Right cardiac atrium (tissue), 5 donors: ENCODE measurements at places on chromosomes 2 and 18. TPM values are rescaled to one million over a fixed set of nuclear protein-coding genes. Genes with fewer than 3 reads are reported as not detected.

DNA sequence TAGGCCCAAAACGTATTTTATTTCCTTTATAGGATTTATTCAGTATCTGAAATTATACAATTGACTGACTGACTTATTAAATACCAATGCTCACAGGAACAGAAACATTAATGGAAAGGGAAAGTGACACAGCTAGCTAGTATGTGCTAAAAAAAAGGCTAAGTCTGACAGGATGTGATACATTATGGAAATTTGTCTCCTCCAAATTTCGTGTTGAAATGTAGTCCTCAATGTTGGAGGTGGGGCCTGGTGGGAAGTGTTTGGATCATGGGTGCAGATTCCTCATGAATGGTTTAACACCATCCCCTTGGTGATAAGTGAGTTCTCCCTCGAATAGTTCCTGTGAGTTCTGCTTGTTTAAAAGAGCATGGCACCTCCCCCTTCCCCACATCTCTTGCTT, 70.6 kb upstream of the WDR75 start:
- DNase-seq, result no peak

DNA sequence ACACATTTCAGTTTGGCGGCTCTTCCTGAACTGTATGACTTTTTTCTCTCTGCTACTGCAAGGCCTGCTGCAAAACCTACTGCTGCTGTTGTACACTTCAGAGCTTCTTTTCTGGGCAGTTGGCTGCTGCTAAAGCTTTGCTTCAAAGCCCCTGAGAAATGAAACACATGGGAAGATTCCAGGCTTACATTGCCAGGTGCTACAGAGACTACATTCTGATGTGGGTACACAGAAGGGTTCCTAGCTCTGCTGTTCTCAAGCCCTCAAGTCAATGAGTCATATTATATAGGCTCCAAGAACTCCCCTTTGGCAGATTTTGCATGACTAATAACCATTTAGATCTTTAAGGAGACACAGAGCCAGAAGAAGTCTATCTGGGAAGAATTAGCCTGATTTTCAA, 12.9 kb upstream of the PGAP1 start:
- no peak for DNase-seq

DNA sequence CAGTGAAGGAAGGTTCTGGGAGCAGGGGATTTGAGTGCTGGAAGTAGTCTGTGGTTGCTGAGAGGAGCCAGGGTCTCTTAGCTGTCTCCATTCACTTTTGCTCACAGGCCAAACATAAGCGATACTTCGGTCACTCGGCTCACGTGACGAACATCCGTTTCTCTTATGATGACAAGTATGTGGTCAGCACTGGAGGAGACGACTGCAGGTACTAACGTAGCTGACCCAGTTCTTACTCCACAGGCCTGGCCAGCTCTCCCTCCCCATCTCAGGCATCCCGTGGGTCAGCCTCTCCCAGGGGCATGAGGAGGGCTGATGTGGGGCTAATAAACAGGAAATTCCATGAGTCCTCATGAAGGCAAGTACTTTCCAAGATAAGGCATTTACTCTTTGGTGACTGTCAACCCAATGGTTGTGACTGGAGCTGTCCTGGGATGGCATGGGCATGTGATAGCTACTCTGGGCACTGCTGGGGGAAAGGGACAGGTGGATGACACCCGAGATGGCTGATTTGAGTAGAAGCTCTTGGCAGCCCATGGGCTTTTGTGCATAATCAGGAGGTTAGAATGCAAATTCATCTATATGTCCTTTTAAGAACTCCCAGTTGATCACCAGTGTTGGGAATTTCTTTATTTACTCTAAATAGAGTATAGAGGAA, 81.6 kb downstream of the RTN4 start:
- DNase-seq, result no peak

Gene ITGB6
- total RNA-seq, result 1.3 TPM

Gene HOXD4
- not detected for total RNA-seq

Gene TCF23
- total RNA-seq, result 0.11 TPM
